Kidney (tissue), 22 donors: ENCODE measurements at places on chromosomes 12 and 14. TPM values are rescaled to one million over a fixed set of nuclear protein-coding genes. Genes with fewer than 3 reads are reported as not detected.

RPL10L gene
- polyA plus RNA-seq: not detected

C12orf54 gene
- polyA plus RNA-seq: not detected

RND1 gene
- 2.2 TPM for polyA plus RNA-seq

MBIP gene
- 21.4 TPM for polyA plus RNA-seq

RAB2B gene
- 12.2 TPM for polyA plus RNA-seq

KCNK13 gene
- 6.3 TPM for polyA plus RNA-seq

PTGER2 gene
- 3.4 TPM for polyA plus RNA-seq

SLC16A7 gene
- polyA plus RNA-seq: 6.4 TPM

TAS2R13 gene
- polyA plus RNA-seq: not detected

FOXG1 gene
- polyA plus RNA-seq: not detected

C1R gene
- polyA plus RNA-seq: 183 TPM

DIO3 gene
- polyA plus RNA-seq: 0.17 TPM

C12orf60 gene
- 4.5 TPM for polyA plus RNA-seq

DCN gene
- polyA plus RNA-seq: 239 TPM

KRT73 gene
- not detected for polyA plus RNA-seq

SSTR1 gene
- 1.3 TPM for polyA plus RNA-seq

SUPT16H gene
- polyA plus RNA-seq: 38.1 TPM

OAS1 gene
- 27.2 TPM for polyA plus RNA-seq
